Activated CD4-positive, alpha-beta T cell treated with anti-CD3 and anti-CD28 coated beads for 48 hours (primary cell): ENCODE measurements at places on chromosomes 3 and 15.
A peak's percentile ranks its signal among the peaks of the same experiment; 100 is the strongest.

DNA sequence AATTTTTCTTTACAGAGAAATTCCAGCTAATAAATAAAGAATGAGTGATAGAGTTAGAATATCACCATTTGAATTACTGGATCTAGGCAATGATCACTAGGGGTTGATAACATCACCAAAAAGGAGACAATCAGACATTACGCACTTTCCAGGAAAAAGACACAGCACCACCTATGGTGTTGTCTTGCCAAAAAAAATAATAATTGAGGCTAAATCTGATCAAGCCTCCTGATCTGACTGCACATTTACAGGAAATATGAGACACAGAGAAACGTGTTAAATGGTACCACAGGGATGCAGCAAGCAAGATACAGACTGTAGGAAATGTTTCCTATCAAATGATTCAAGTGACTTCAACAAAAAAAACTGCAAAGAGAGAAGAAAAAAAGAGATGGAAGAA is 92.8 kb downstream of the EOMES start:
- no peak for DNase-seq

- DNase-seq = no peak
Measured at GRCh38 chr15:87369269-87369668, 887.3 kb downstream of the NTRK3 start.

DNA sequence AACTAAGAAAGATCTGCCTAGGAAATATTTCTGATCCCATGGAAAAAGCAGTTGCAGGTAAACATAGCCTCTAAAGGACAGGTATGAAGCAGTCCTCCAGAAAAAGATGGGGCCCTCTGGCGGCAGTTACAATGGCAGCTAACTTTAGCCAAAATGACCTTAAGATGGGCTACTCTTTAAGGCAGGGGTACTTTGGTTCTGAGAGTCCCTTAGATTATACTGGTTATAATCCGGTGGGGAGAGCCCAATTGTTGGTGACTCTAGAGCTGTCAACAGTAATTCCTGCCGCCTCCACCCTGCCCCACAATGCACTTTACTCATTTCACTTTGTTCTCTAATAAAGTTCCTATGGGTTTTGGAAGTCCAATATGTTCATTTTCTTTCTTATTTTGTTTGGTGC is 412.8 kb upstream of the WNT5A start:
- DNase-seq = no peak

DNA sequence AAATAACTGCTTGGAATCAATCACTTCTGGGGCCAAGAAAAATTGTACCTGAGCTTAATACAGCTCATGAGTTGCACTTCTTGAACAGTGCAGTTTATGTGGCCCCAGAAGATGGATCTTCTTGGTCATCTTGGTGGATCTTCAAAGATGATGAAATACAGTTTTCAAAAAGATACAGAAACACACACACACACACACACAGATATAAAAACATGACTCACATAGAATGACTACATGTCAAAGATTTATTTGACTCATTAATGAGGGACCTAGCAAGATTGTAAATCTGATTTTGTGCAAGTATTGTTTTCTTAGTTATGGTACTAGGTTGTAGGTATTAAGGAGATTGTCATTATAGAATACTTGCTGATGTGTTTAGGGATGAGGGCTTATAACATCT is 32.6 kb downstream of the PDCD6IP start:
- DNase-seq = no peak

- DNase-seq = peak; percentile 63
Measured at GRCh38 chr15:77418966-77419835, 703 bp downstream of the PEAK1 start.

- no peak for DNase-seq
Measured at GRCh38 chr3:56997675-56998074, 62.8 kb upstream of the SPATA12 start.

GRCh38 chr3:134143828-134144401 is 106.7 kb downstream of the RYK start:
- DNase-seq = no peak

DNA sequence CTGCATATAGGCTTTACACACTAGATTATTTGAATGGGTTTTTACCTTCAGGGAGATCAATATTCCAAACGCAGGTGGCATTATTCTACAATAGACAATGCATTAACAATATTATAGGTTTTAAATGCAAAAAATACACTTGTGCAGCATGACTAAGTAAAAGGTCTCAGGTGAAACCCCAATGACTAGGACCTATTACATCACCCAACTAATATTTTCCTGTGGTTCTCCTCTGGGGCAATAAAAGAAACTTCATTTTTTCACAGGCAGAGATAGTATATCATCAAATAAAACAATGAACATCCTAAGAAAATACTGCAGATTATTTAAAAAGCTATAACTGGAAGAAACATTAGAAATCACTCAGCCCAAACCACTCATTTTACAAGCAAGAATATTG is 375.3 kb downstream of the ROBO1 start:
- DNase-seq = no peak

GRCh38 chr3:101943029-101943428 is 93.7 kb downstream of the NFKBIZ start:
- no peak for DNase-seq

GRCh38 chr15:26901041-26901440 is 34.2 kb downstream of the GABRA5 start:
- DNase-seq = no peak

DNA sequence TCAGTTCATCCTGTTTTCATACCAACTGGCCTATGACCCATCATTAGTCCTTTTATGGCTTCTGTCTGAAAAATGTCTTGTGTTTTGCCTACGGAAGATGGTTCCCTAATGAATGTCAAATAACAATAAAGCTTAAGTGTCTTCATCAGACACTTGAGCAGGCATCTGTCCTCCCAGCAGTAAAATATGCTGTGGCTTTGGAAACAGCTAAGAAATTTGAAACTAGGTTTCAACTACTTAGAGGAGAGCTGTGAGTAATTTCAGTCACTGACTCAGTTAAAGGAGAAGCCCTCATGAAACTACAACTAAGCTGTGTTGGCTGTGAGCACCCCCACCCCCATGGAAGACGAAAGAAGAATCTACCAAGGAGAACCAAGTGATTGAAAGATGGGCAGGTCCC is 409.4 kb upstream of the PPP2R3A start:
- no peak for DNase-seq

DNA sequence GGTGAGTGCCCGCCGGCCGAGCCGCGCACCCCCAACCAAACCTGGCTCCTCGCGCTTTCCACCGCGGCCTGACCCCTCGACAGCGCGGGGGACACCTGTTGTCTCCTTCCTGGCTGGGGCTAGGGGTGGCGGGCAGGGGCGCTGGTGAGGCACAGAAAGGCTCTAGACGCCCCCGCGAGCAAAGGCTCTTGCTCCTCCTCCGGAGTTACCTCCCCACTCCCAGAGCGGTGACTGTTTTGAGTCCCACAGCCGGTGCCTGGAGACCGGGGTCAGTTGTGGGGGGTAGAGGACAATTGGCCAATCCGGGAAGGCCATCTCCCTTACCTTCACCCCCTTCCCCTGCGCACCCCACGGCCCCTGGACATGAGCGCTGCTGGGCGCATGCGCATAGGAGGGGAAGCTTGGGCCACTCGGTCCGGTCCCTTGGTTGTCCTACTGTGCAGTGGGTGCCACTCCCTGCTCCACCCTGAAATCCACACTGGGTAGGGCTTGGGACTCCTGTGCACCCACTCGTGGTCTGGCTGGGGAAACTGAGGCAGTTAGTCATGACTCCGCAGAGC is 554 bp downstream of the CHST13 start:
- DNase-seq = peak; percentile 15

GRCh38 chr15:98785807-98786621 is 137.7 kb downstream of the IGF1R start:
- DNase-seq = peak; percentile 20

GRCh38 chr3:143901105-143901504 is 52.8 kb upstream of the SLC9A9 start:
- no peak for DNase-seq

- no peak for DNase-seq
Measured at GRCh38 chr3:98788651-98789050, 25.5 kb downstream of the ST3GAL6 start.

DNA sequence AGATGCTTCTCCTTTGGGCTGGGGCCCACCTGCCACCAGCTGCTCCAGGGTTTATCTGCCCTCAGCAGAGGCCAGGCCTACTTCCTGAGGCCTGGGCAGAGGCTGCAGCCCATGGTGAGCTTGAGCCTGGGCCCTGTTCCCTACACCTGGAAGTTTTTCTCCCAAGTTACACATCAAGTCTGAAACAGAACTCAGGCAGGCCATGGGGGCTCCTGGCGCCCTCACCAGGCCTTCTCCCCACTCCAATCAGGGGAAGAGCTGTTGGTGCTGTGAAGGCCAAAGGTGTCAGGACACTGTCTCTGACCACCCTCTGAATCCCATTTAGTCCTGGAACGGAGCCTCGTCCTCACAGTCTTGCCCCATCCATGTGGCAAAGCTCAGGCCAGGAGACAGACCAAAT is 7.3 kb downstream of the VWA5B2 start:
- DNase-seq = no peak

DNA sequence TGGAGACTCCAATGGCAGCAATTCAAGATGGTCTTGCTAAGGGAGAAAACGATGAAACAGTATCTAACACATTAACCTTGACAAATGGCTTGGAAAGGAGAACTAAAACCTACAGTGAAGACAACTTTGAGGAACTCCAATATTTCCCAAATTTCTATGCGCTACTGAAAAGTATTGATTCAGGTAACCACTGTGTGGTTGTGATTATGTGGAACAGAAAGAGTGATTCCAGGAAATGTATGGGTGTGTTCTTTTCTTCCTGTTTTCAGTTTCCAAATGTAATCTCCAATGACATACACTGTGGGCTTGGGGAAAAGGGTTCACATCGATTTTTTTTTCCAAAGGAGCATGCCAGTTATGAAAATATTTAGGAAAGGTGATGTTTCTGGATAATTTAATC is 10.9 kb downstream of the SCG3 start:
- DNase-seq = no peak

GRCh38 chr15:84874981-84875699 is 9.3 kb upstream of the SLC28A1 start:
- DNase-seq = no peak

DNA sequence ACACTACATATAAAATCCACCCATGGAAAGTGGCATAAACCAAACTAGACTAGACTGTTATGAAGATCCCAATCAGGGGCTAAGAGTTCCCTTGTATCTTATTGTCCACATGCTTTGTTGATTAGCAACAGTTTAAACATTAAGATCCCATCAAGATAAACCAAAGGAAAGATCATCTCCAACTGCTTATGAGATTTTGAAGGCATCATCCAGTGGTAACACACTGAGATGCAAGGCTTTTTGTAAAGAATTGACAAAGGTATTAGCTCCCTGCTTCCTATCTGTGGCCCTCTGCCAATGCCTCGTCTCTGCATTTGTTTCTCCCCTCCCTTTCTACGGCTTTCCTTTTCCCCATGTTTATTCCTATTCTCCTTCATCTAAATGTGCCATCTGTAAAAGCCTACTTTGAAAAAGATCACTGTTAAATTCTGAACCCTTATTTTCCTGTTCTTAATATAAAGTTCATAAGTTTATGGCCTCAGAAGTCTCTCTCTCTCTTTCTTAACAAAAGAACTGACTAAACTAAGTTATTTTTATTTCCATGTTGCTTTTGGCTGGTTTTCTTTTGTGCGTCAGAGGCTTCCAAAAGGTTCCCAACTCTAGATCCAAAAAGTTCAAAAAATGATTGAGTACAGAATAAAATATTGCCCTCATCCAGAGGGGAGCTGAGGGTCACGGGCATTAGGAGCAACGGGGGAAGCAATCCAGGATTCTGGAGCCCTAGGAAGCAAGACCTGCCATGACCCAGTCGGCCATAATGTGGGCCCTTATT is 5.5 kb downstream of the PLD1 start:
- no peak for DNase-seq

- DNase-seq = no peak
Measured at GRCh38 chr3:114406922-114407321, 113.1 kb downstream of the TIGIT start.

GRCh38 chr3:56122911-56123310 is 345.4 kb downstream of the ERC2 start:
- no peak for DNase-seq

GRCh38 chr3:53043738-53044137 is 2.1 kb downstream of the SFMBT1 start:
- DNase-seq = no peak

- no peak for DNase-seq
Measured at GRCh38 chr3:72872183-72872582, 15.7 kb upstream of the GXYLT2 start.

GRCh38 chr15:76377217-76377616 is 40.6 kb downstream of the ISL2 start:
- DNase-seq = no peak

- peak; percentile 83 for DNase-seq
Measured at GRCh38 chr3:4821975-4822374, 157.3 kb upstream of the BHLHE40 start.

DNA sequence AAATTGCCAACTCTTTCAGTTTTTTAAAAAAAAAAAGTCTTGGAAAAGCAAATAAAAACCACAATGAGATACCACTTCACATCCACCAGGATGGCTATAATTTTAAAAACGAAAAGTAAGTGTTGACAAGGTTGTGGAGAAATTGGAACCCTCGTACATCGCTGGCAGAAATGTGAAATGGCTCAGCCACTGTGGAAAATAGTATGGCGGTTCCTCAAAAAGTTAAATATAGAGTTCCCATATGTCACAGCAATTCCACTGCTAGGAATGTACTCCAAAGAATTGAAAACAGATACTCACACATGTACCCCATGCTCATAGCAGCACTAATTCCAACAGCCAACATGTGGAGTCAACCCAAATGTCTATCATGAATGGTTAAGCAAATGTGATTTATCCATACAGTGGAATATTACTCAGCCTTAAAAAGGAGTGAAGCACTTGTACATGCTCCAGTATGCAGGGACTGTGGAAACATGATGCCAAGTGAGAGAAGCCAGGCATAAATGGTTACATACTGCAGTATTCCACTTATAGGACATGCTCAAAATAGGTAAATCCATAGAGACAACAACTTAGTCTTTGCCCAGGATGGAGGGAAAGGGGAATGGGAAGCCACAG is 73.8 kb upstream of the PCSK6 start:
- no peak for DNase-seq

GRCh38 chr3:102980355-102980696 is 545.5 kb downstream of the ZPLD1 start:
- DNase-seq = no peak

GRCh38 chr3:30826531-30826942 is 67.9 kb downstream of the GADL1 start:
- DNase-seq = no peak

DNA sequence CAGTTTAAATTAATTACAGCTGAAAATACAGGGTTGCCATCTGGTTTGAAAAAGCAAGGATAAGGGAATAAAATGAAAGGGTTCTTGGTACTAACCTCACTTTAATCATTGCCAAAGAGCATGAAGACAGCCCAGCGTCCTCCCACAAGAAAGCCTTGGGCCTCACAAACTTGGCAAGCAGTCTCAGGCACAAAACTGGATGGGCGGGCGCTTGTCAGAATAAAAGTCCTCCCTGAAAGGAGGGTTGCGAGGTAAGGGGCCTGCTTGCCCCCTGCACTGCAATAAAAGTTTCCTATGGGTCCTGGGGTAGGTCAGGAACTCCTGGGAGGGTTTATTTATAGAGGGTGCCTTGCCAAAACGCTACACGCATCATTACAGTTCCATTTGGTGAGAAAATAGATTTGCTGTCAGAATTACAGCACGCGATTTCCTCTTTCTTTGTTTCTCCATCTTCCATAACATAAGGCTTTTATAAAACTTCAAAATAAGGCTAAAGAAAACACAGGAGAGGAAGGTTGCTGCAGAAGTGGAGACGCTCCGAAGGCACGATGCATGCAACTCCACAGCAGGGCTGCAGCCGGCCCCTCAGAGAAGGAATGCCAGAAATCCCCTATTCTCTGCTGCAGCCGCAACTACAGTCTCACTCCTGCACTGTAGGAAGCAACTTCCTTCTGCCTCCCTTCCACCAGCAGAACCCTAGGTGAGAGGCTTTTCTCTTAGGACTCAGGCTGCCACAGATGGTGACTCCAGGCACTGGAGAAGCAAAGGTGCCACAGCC is 61.3 kb downstream of the VGLL4 start:
- peak; percentile 24 for DNase-seq
